ENCODE measurements at places on chromosomes 5 and 9.
A peak's percentile ranks its signal among the peaks of the same experiment; 100 is the strongest.

DNA sequence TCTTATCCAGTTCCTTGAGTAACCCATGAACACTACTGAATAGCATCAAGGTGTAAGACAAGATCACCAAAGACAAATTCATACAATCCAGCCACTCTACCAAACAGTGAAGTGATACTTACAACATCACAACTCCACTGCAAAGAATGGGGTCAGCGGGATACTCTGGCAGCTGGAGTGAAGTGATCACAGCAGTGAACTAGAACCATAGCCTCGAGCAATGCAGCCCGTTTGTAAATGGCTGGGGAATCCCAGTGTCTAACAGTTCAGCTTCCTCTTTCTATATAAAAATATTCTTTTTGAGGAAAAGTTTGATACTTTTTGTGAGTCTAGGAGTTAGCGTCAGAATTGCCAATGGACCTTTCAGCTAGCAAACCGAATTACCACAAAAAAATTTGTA lies 515.2 kb downstream of the ZNF608 start:
- DNase-seq = no peak

- DNase-seq = no peak
These were observed 59.8 kb upstream of the BARX1 start for GRCh38 chr9:94014920-94015319.

- DNase-seq = no peak
These were observed 39.4 kb downstream of the PRRX2 start for GRCh38 chr9:129704807-129705206.

GRCh38 chr9:77838986-77839385 lies 190.9 kb upstream of the GNA14 start:
- no peak for DNase-seq

GRCh38 chr9:4538107-4538506 lies 47.8 kb downstream of the SLC1A1 start:
- DNase-seq = no peak

GRCh38 chr5:107282061-107282460 lies 388.7 kb downstream of the EFNA5 start:
- no peak for DNase-seq

- DNase-seq = no peak
These were observed 7.9 kb downstream of the C9orf50 start for GRCh38 chr9:129612815-129613519.

GRCh38 chr5:67306965-67307607 lies 110.5 kb upstream of the CD180 start:
- no peak for DNase-seq

DNA sequence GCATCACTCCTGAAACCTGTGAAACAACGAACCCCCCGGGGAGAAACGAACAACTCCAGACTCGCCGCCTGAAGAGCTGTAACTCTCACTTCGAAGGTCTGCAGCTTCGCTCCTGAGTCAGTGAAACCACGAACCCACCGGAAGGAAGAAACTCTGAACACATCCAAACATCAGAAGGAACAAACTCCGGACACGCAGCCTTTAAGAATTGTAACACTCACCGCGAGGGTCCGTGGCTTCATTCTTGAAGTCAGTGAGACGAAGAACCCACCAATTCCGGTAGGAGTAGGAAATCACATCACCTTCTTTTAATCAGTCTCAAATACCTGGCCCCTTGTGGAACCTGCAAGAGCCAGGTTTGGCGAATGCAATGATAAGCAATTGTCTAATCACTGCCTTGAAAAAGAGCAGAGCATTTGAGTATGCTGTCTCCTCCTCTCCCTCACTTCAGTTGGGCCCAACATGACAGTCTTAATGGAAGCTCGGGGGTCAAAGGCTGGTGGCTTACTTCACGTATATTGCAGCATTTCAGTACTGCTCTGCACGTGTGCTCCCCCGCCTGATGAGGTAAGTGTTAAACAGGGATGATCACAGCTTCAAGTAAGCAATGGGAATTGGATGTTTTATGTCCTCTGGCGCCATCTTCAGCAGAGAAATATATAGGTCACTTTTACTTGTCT lies 473 bp downstream of the IRGM start:
- DNase-seq = peak; percentile 27

DNA sequence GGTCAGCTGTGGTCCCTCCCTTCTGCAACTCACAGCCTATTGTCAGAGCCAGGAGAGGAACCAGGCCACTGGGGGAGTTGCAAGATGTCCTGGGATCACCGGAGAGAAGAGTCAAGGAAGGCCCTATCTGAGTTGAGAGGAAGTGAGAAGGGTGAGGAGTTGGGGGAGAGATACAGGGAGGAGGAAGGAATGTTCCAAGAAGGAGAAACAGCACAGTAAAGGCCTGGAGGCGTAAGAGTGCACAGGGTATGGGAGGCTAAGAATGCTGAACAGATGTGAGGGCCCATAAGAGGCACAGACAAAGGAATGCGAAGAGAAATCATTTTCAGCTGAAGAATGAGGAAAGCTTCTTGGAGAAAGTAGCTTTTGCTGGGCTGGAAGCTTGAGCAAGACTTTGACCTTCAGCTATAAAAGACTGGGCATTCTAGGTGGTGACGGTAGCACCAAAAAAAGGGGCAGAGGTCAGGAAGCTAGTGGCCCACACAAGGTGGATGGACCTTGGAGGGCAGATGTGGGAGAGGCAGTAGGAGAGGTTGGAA lies 21.6 kb upstream of the CSF1R start:
- DNase-seq = no peak

- no peak for DNase-seq
These were observed 141.8 kb upstream of the CD180 start for GRCh38 chr5:67338421-67338820.

DNA sequence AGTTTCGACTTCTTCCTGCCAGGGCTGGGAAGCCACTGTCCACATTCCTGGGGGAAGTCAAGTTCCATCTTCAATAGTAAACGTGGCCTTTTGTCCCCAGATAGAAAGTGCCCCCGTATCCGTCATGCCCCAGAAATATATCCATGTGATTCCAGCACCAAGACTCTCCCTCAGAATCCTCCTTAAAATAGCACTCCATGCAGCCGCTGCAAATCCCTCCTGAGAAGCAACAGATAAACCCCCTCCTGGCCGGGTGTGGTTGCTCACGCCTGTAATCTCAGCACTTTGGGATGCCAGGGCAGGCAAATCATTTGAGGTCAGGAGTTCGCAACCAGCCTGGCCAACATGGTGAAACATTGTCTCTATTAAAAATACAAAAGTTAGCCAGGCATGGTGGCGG lies 126.1 kb downstream of the OLFM1 start:
- DNase-seq = no peak
